ENCODE measurements at places on chromosomes 7 and 10.

DNA sequence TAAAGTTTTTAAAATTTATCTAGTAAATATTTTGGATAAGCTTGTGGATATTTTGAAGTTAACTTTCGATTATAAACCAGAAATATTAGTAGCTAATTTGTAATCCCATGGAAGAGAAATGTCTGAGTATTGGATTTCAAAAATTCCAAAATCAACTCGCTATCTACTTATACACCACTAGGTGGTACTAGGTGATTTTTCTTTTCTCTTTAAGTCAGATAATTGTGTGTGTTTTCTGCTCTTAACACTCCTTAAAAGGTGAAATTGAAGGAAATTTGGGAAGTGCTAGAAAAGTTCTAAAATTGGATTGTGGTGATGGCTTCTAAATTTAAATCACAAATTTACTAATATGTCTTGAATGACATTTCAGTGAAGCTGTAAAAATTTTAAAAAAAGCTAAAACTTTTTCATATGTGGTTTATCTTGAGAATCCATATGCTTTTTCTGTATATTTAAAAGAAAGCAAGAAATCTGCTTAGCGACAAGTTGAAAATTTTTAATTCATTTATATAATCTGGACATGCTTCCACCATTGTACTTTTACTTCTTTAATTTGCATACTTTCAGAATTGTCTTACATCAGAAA is 90.2 kb downstream of the IPMK start:
- no peak for DNase-seq

- DNase-seq, result no peak
These were observed 12.6 kb downstream of the SYPL1 start for GRCh38 chr7:106099539-106099938.

DNA sequence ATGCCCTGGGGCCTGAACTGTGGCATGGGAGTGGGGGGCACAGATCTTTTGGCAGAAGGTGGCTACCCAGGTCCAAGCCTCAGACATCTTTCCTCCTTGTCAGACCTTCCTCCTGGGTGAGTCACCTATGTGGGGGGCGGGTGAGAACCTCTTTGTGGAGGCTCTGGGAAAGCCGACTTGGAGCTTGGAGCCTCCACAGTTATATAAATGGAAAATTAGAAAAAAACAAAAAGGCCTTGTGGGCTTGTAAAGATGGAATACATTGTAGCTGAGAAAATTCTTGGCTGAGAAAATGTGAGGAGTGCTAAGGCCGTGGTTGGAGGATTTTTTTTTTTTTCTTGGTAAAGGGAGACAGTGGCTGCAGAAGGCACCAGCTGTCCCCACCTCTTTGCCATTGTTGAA is 292.5 kb downstream of the CCDC3 start:
- no peak for DNase-seq

DNA sequence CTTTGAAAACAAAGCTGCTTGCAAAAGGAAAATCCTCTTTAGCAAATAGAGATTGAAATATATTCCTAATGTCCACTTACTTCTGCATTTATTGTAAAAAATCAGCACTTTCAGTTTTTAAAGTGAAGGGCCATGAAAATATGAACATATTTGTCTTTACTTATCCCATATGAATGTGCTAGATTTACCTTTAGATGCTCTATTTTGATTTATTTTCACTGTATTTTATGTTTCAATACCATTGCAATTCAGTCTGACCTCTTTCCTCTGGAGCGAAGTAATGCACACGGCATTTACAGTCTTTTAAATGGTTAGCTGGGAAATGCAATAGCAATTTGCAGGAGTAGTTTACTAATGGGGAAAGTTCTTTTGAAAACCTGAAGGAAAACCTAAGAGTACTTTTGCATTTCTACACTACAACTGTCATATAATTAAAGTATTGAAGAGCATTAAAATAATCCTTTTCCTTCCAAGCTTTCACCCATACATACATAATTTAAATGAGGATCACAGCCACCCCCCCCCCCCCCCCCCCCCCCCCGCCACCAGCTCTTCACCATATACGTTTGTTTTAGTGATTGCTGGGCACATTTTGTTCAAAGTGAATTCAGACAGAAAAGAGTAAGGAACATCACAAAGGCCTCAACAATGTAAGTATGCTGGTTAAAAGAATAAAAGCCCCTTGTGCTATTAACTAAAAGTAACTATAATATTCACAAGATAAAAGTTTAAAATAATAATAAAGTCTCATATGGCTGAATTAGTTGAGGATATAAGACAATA is 3.5 kb downstream of the SKIDA1 start:
- DNase-seq, result no peak

DNA sequence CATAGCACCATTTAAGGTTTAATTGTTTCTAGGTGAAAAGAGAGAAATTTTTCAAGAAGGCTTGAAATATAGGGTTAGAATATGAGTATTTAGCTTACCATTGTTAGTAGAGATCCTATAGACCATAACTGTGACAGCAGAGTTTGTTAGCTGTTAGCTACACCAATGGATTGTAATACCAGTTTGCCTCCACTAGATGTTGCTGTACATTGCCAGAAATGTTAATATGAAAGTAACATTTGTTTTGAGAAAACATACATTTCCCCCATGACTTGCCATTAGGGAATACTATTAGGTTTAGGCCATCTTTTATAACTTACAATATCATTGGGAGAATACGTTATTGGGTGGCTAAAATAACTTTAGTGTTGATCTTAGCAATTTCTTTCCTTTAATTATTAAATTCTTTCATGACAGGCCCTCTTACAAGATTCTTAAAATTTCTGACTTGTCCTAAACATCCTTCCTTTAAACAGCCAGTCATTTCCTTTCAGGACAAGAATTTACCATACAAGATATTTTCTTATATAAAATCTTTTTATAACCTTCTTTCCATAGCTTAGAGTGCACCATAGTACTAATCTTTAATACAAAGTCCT is 39.5 kb downstream of the ZNF117 start:
- DNase-seq, result no peak

DNA sequence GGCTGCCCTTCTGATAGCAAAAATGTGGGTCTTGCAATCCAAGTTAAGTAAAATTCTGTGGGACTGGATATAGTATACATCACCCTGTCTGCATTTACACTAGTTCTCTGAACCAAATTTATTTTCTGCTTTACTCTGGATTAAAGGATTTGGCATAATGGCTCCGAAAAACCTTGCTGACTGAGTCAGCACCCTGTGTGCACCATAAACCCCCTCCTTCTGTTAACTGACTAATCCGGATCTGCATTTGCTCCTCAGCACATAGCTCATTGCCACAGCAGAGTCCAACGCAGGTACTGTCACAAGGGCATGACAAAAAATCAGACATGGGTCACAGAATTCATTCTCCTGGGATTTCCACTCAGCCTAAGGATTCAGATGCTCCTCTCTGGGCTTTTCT is 1.3 kb downstream of the OR2A5 start:
- DNase-seq, result no peak

- no peak for DNase-seq
These were observed 29.1 kb upstream of the EPC1 start for GRCh38 chr10:32376097-32376496.

DNA sequence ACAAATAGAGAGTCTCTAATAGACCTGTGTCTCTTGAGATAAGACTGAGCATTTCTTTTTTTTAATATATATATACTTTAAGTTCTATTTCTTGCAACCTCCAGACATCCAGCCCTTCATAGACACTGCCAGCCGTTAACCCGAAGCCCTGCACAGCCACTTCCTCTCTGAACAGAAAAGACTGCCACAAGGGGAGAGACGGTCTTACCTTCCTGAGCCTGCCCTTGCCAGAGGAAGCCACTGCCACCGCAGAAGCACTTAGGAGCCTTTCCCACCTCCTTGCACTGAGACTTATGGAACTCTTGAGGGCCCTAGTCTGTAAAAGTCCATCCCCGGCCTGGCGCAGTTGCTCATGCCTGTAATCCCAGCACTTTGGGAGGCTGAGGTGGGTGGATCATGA is 31.8 kb upstream of the PRSS1 start:
- no peak for DNase-seq

GRCh38 chr7:130350945-130351790 is 6.6 kb downstream of the CPA5 start:
- DNase-seq, result no peak

DNA sequence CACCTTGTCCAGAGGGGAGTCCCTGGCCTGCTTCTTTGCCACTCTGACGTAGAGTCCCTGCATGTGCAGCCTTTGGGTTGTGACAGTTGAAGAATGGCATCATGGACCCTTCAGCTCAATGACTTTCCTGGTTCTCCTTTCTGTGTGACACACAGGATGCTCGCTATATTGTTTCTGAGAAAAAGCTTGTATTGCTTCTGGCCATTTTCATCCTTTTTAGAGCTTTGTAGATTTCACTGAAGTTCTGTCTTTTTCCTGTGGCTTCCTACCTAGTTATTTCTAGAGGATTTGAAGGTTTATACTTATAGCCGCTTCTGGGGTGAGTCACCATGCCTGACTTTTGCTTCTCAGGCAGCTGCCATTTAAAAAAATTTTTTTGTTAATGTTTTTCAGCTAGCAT is 27.0 kb downstream of the SND1 start:
- DNase-seq, result no peak

DNA sequence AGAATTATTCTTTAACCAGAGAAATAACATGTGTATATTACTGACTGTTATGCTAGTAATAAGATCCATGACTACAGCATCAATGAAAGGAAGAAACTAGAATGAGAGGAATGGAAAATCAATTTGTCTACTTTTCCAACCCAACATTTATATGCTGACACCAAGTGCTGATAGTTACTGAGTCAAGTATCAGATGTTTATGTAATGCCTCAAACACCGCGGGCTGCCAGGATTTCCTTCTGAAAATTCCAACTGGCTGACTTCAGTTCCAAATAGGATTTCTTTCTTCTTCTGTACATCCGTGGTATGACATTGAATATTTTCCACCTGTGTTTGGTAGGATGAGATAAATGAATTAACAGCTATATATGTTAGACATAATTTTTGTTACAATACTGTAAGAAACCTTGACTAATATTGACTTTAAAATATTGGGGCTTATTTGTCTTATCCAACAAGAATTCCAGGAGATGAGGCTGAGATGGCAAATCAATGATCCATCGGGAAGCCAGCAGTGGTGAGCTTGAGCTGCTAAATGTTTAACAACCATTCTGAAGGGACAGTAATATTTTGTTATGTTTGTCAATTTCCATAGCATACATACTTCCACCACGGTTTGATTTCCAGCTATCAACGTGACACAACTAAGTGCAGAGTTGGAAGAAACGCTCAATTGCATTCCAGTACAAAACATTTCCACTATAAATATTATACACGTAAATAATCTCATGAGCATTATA is 435.2 kb upstream of the AUTS2 start:
- no peak for DNase-seq

GRCh38 chr7:7639847-7640220 is 718 bp upstream of the UMAD1 start:
- peak; percentile 28 for DNase-seq

GRCh38 chr10:113576852-113577251 is 24.0 kb downstream of the HABP2 start:
- DNase-seq, result no peak

GRCh38 chr7:68319061-68319460 is 1279.2 kb upstream of the AUTS2 start:
- no peak for DNase-seq
